ENCODE measurements at places on chromosomes 4 and X.
A peak's percentile ranks its signal among the peaks of the same experiment; 100 is the strongest.

DNA sequence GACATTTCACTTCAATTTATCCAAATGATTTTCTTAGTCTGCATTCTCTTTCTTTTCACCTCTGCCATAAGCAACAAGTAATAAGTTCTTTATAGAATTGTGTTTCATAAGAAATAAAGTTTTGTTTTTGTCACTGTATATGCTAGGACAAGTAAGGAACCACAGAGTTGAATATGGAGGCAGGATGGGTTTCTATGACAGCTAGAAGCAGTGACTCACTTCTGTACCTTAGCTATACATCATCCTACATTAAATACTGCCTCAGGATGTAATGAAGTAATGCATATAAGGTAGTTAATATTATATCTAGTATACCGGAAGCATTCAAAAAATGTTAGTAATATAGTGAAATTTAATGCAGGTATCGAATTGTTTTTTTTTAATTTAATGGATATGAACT is 128.0 kb downstream of the PPA2 start:
- no peak for DNase-seq

- DNase-seq, result no peak
These were observed 891.0 kb upstream of the FRG1 start for GRCh38 chr4:189049682-189050081.

DNA sequence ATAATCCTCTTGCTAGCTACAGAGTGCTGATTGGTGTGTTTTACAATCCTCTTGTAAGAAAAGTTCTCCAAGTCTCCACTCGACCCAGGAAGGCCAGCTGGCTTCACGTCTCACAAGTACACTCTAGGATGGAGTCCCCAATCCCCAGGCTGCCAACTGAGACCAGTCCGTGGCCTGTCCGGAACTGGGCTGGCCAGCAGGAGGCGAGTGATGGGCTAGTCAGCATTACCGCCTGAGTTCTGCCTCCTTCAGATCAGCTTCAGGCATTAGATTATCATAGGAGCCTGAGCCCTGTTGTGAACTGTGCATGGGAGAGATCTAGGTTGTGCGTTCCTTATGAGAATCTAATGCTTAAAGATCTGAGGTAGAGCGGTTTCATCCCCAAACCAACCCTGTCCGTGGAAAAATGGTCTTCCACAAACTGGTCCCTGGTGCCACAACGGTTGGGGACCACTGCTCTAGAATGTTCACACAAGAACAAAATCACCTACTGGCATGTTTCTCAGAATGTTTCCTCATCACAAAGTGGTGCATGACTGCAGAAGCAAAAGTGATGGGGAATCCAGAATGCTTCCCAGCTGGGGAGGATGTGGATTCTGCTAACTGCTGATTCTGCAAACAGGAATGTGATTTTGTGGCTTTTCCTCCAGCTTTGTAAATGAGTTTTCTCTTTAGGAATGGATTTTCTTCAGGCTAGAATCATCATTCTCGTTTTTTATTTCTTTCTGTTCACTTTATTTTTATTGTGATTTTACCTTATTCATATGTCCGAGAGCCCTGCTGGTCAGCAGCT is 40.9 kb downstream of the SEPTIN11 start:
- peak; percentile 92 for DNase-seq

GRCh38 chr4:187309456-187309855 is 585.8 kb upstream of the FAT1 start:
- peak; percentile 16 for DNase-seq

GRCh38 chrX:129262912-129263311 is 260.4 kb downstream of the SMARCA1 start:
- DNase-seq, result no peak
